ENCODE measurements at places on chromosomes 11 and 22.

DNA sequence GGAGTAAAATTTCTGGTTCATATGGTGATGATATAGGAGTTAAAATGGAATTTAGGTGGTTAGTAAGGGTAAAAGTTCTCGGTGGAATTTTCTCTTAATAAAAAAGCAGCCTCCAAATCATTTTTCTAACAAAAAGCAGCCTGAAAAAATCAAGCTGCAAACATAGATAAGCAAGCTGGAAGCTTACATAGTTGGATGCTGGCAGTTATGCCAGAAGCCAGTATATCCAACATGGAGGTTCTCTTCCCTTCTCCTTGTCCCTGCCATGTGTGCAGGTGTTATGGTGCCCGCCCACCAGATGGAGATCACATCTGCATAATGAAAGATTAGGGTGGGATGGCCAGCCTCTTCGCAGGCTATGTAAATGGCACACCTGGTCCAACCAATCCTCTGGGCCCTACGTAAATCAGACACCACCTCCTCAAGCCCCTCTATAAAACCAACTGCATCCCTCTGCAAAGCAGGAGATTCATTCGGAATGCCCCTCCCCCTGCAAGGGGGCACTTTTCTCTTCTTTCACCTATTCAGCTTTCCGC, 22.4 kb downstream of the PIWIL3 start:
- no peak for DNase-seq

DNA sequence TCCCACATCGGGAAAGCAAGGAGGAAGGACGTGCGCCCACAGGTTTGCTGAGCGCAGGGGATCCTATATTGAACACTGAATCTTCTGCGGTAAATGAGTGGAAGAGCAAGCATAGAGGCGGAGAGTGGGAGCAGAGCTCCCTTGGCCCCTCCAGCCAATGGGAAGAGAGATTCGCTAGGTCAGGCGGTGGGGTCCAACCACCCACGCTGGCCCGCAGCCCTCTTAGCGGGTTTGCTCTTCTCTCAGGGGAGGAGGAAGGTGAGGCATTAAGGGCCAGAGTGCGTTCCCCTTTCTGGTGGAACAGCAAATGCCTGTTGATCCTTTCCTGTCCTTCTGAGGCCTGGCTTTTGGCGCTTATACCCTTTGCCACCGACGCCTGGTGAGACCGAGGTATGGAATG, 10.6 kb downstream of the NLRP14 start:
- DNase-seq = no peak

DNA sequence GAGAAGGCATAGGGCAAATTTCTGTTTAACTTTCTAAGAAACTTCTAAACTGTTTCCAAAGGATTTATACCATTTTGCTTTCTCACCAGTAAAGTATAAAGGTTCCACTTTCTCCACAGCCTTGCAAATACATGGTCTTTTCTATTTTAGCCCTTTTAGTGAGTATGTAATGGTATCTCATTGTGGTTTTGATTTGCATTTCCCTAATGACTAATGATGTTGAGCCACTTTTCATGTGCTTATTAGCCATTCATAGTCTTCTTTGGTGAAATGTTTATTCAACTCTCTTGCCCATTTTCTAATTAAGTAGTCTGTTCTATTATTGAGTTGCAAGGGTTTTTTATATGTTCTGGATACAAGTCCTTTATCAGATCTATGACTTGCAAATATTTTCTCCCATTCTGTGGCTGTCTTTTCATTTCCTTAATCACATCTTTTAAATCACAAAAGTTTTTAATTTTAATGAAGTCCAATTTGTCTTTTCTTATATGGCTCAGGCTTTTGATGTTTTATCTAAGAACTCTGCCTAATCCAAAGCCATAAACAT, 83.8 kb upstream of the KCNQ1OT1 start:
- no peak for DNase-seq

DNA sequence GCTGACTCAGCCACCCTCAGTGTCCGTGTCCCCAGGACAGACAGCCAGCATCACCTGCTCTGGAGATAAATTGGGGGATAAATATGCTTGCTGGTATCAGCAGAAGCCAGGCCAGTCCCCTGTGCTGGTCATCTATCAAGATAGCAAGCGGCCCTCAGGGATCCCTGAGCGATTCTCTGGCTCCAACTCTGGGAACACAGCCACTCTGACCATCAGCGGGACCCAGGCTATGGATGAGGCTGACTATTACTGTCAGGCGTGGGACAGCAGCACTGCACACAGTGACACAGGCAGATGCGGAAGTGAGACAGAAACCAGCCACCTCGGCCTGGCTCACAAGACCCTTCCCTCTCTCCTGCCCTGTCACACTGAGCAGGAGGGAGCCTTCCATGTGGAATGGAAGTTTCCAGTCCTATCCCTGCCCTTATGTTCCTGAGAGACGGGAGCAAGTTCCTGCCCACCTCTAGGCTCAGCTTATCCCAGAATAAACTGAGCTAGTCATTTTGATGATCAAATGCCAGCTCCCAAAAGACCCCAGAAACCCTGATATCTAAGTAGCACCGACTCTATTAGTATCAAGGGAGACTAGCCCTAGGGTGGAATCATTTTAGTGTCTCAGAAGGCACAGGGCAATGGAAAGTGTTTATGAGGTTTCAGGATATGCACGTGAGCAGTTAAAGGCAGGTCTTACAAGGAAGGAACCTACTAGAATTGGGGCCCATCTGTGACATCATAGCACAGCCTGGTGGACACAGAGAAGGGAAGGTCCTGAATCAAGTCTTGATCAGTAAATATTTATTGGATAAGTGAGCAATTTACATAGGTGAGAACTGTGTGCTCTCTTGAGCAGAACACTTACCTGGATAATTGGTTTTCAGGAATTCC, 6.3 kb upstream of the IGLL5 start:
- no peak for DNase-seq

GRCh38 chr11:20598492-20598891, 916 bp upstream of the SLC6A5 start:
- DNase-seq = no peak

DNA sequence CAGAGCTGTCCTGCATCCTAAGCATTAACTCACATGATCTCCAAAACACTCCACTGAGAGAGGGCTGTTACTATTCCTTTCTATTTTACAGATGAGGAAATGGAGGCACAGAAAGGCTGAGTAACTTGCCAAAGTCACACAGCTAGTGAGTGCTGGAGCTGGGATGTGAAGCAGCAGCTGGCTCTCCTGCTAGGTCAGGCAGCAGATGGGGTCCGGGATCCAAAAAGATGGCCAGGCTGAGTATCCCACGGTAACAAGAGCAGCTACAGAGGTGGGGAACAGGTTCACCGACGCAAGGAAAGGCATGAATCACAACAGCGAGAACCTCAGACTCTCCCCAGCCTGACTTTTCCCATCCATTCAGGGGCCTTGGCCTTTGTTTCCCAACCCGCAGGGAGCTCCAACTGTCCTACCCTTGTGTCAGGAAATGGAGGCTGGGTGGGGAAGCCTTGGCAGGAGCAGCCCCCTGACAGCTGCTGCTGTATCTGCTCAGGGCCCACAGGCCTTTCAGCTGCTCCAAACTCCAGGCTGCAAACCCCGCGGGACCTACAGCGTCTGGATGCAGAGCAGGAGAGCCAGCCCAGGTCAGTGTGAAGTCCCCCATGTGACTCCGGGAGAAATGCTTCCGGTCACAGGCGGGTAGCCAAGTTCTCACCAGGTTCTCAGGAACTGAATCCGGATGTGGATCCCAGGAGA, 29.5 kb downstream of the DKK3 start:
- peak; percentile 33 for DNase-seq

DNA sequence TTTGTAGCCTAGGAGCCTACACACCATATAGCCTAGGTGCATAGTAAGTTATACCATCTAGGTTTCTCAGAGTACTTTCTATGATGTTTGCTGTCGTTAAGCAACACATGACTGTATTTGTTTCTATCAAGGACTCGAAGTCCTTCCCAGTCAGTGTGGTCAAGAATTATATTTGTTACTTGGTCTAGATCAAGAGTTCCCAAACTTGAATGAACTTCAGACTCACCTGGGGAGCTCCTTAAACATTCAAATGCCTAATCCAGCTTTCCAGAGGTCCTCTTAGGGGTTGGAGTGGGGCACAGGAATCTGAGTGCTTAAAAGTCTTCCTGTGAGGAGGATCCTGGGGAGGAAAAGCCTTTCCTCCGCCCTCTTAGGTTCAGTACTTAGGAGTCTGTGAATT, 41.5 kb upstream of the PAMR1 start:
- no peak for DNase-seq

Measured in spleen (tissue), 13 donors.